ENCODE measurements at places on chromosomes 11 and 22.

- no peak for DNase-seq
Measured at GRCh38 chr11:64517992-64518391, 73.0 kb upstream of the SLC22A12 start.

- DNase-seq: no peak
Measured at GRCh38 chr11:70065318-70066135, 12.6 kb upstream of the ANO1 start.

DNA sequence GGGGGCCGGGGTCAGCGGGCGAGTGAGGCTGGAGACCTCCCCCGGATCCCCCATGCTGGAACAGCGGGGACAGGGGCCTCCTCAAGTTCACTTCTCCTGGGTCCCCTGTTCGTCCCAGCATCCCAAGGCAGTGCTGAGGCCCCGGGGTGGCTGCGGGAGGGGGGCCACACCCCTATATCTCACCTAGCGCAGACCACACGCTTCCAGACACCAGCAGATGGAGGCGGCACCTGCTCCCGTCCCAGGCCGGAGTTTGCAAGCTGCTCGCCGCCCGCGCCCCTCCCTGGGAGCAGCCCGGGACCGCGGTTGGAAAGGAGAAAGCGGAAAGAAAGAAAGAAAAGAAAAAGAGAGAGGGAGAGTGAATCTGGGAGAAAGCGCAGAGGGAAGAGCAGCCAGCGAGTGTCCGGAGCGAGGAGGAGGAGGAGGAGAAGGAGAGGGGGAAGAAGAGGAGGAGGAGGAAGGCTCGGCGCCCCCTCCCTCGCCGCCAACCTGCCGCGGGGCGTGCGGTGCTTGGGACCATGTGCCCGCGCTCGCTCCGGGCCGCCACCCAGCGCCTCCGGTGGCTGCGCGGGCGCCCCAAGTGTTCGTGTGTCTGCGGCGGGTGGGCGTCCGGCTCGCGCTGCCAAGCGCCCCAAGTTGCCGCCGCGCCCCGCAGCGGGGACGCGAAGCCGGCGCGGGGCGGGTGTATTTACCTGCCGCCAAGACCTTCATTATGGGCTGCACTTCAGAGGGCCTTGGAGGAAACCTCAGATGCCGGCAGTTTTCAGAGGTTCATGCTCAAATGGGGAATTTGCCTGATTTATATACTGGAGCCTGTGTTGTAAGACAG lies at the start of gene LIF:
LIF (minus strand) TSS at position 775 of the 829 bp plus-strand sequence; CDS start at position 711, 64 bp downstream.
- peak; percentile 83 for DNase-seq

DNA sequence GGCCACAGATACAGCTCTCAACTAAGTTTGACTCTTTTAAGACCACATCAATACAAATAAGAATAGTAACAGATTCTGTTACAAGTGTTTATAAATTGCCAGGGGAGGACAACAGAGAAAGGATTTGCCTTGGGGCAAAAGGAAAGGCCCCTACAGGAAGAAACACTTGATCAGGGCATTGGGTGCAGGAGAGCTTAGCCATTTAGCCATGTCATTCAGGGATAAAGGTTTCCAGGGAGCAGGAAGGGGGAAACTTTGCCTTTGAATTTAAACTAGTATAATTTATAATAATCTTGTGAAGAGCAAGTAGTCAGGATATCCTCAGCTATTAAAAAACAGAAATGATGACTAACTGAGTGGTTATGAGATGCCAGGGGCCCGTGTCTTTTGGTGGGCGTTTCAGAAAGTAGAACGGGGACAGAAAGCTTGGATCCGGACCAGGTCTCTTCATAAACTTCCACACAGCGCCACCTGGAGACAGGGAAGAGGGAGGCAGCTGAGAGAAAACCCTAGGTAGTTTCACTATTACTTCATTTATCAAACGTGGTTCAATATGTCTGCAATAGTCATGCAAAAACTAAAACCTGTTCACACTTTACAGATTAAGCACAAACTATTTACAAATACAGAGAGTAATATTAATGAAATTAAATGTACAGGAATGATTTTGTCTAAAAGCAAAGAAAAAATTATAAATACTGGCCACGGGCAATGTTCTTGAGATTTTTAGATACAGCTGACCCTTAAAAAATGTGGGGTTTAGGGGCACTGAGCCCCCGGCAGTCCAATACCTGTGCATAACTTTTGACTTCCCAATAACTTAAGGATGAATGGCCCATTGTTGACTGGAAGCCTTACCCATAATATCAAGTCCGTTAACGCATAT lies 11.0 kb upstream of the SLC5A4 start:
- peak; percentile 69 for DNase-seq

DNA sequence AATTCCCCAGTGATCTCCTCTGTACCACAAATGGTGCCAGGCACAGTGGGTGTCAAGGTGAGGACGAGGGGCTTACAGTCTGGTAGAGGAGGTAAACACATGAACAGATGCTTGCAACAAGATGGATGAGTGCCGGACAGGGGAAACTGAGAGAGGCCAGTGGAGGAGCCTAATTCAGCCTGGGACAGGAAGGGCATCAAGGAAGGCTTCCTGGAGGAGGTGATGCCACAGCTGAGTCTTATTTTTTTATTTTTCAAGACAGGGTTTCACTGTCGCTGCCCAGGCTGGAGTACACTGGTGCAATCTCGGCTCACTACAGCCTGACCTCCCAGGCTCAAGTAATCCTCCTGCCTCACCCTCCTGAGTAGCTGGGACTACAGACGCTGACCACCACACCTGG lies 18.8 kb upstream of the NEFH start:
- no peak for DNase-seq

DNA sequence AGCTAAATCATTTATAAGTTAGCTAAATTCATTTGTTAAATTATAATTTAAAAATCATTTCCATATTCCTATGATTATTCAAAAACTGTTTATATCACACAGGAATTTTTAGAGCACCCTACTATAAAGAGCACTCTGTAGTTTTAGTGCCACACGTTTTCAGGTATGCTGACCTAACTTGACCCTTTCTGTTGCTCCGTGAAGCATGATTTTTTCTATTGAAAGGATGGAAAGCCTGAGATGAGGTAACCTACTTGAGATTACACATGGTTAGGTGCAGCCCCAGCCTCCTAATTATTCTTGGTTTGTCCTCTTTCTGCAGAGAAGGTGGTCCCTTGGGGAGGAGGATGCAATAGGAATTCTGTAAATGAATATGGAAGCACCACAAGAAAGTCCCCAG lies 72.6 kb downstream of the PPFIBP2 start:
- no peak for DNase-seq

DNA sequence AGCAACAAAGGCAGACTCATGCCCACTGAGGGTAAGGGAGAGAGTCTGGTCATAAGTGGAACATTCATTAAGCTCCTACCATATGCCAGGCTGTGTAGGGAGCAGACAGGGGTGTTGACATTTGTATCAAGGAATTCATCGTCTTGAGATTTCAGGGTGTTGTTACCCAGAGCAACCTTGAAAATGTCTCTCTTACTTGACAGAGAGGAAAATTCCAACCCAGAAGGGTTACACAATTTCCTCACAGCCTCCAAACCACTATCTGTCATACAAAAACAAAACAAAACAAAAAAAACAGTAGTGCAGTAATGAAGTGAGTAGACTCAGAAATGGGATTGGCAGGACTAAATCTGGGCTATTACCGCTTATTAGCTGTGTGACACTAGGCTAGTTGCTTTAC lies 113.2 kb downstream of the MIAT start:
- DNase-seq: no peak

- DNase-seq: no peak
Measured at GRCh38 chr11:58866788-58867187, 22.3 kb upstream of the GLYATL2 start.

DNA sequence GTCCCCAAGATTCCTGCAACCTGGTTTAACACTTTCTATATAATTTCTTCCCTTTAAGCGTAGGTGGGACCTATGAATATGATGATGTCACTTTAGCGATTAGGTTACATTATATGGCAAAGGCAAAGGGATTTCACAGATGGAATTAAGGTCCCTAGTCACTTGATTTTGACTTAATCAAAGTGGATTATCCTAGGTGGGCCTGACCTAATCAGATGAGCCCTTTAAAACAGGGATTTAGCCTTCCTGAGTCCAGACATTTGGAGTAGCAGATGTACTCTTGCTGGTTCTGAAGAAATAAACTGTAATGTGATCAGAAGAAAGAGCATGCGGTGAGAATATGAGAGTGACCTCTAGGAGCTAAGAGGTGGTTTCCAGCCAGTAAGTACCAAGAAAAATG lies 67.8 kb upstream of the LIN7C start:
- no peak for DNase-seq

Measured in frontal cortex (tissue), 4 donors.